ENCODE measurements at places on chromosomes 12 and 14. TPM values are rescaled to one million over a fixed set of nuclear protein-coding genes. Genes with fewer than 3 reads are reported as not detected.

Gene ADAM21
- total RNA-seq, result 0.32 TPM

Gene HOTAIR
- total RNA-seq, result not detected

Gene ADGRD1
- total RNA-seq, result 83.6 TPM

Gene ARHGAP9
- total RNA-seq, result 5.7 TPM

Gene CMKLR1
- total RNA-seq, result 6.4 TPM

Gene PAWR
- 17.3 TPM for total RNA-seq

Gene KRT78
- total RNA-seq, result not detected

Gene CIROP
- not detected for total RNA-seq

Gene TUBA1A
- 69.9 TPM for total RNA-seq

Gene PTPN6
- 6.0 TPM for total RNA-seq

Gene TAS2R9
- not detected for total RNA-seq

Gene PLEKHD1
- total RNA-seq, result 0.37 TPM

Gene TAS2R31
- total RNA-seq, result 0.67 TPM

Gene RAB15
- 9.0 TPM for total RNA-seq

Gene KRT2
- total RNA-seq, result not detected

Gene DEGS2
- total RNA-seq, result not detected

Gene ZCCHC8
- total RNA-seq, result 9.0 TPM

Gene JPH4
- 0.22 TPM for total RNA-seq

Gene TMEM132C
- total RNA-seq, result 1.0 TPM

Gene GLT8D2
- 6.0 TPM for total RNA-seq

Gene SLC25A21
- 0.89 TPM for total RNA-seq

Gene CCDC175
- not detected for total RNA-seq

Gene GPR162
- total RNA-seq, result 5.3 TPM
